Activated naive CD4-positive, alpha-beta T cell treated with anti-CD3 and anti-CD28 coated beads, Interleukin-2, amount 50 U/mL, for 16 hours (primary cell): ENCODE measurements at places on chromosomes 3 and 15.

- DNase-seq: no peak
These were observed 715.3 kb downstream of the NR2F2 start for GRCh38 chr15:97045666-97046421.

GRCh38 chr3:132225664-132226063 is 91.5 kb upstream of the ACP3 start:
- no peak for DNase-seq

DNA sequence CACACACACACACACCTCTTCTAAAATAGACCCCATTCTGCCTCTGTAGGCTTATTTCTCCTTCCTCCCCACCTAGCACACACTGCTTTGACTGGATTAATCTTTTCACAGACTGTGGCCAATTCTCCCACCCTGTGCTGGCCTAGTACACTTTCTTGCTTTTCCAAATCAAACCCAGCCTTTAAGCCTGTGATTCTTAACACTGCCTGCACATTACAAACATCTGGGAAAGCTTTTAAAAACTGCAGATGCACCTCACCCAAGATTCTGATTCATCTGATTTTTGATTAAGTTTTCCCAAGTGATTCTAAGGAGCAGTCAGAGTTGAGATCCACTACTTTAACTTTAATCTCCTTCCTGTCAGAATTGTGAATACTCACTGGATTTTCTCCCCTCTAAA is 12.8 kb downstream of the CSNK1G1 start:
- DNase-seq: no peak

DNA sequence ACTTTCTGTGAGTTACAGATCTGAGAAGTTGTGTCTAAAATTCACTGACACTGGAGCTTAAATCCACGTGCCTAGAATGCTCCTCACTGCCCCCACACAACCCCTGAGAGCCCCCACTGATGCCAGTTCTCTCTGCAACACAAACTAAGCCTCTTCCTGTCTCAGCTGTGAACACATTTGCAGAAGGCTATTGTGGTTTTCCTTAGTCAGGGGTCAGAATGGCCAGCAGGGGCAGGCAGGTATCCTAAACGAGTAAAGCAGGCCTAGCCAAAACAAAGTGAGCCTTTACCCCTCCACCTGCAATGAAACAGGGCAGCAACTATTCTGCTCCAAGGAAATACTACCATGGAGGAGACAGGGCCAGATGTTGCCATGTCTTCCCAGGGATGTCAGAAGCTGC is 78.6 kb downstream of the FHIT start:
- no peak for DNase-seq

- no peak for DNase-seq
These were observed 220.7 kb upstream of the DNAJC19 start for GRCh38 chr3:181210275-181210674.

DNA sequence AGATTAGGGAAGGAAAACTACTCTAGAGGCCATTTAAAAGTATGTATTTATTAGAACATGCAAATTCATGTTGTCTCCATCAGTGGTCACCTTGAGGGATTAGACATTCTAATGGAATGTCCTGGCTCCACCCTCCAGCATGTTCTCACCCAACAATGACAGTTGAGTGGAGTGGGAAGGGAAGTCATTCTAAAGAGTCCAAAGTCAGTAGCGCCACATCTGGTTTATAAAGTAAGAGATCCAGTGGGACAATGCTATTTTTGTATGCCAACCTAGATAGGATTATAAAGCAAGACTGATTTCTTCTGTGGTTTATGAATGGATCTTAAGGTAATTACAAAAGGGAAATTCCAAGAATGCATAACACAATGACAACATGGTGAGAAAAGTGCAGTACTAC is 33.3 kb downstream of the SLC24A1 start:
- no peak for DNase-seq

DNA sequence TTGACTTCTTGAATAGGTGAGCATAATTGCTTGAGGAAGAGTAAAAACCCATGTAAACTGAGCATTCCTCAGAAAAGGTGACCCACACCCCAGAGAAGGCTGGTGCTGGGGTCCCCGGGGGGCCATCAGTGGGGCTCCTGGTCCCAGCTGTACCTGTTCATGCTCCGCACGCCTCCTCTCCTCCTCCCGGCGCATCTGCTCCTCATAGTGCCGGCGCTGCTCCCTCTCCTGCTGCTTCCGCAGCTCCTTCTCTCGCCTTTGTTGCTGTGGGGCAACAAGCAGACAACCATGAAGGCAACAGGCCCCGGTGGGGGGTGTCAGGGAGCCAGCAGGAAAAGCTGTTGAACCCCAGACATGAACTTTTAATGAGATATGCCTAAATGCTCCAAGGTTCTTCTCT is 113.7 kb upstream of the SLC2A2 start:
- DNase-seq: no peak
